NCI-H1930 (cell line): ENCODE measurements at places on chromosomes 7 and 10.

- no peak for DNase-seq
Observed at GRCh38 chr10:74896788-74897527, 70.6 kb downstream of the KAT6B start.

- no peak for DNase-seq
Observed at GRCh38 chr10:59290448-59290847, 71.9 kb downstream of the FAM13C start.

DNA sequence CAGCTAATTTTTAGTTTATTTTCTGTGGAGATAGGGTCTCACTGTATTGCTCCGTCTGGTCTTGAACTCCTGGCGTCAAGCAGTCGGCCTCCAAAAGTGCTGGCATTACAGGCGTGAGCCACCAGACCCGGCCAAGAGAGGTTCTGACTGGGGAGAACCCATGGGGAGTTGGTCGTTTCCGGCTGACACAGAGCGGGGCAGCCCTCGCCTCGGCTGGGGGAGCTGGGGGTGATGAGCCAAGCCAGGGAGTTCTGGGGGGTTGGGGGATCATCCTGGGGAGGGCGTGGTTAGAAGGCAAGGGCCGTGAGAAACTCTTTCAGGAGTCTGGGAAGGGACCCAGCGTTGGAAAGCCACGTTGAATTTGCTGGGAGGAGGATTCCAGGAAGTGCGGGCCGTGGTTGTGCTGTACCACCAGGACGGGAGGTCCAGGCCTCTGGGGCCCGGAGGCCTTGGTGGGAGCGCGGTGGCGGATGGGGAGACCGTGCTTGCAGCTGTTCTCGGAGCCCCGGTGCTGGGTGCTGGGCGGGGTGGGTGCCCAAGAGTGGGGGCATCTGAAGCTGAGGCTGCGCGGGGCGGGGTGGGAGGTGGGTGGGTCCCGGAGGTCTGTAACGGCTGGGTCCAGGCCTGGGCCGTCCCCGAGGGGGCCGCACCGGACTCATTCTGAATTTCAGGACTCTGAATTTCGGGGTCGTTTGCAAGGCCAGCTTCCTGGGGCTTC lies 8.4 kb upstream of the ZNF853 start:
- no peak for DNase-seq

- no peak for DNase-seq
Observed at GRCh38 chr10:98380493-98381339, 34.3 kb downstream of the PYROXD2 start.

- no peak for DNase-seq
Observed at GRCh38 chr10:14660831-14661230, 113.9 kb downstream of the FAM107B start.

- no peak for DNase-seq
Observed at GRCh38 chr7:102170393-102170970, 116.2 kb upstream of the SH2B2 start.

- no peak for DNase-seq
Observed at GRCh38 chr10:15391491-15391890, 20.4 kb upstream of the FAM171A1 start.

DNA sequence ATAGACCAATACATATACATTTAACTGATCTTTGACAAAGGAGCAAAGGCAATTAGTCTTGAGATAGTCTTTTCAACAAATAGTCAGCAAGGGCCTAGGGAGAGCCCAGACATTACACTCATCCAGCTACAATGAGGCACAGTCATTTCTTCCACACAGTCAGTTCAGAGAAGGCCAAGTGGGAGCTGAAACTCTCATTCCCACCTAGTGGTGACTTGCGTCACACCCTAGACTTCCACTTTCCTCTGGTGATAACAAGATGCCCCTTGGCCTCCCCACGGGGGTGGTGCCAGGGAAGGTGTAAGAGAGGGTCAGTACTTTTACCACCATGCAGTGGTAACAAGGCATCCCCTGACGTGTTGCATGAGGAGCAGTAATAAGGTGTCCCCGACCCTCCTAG lies 8.0 kb downstream of the FRMPD2 start:
- DNase-seq: no peak

GRCh38 chr7:92528958-92529264 lies 316 bp downstream of the RBM48 start:
- no peak for DNase-seq

DNA sequence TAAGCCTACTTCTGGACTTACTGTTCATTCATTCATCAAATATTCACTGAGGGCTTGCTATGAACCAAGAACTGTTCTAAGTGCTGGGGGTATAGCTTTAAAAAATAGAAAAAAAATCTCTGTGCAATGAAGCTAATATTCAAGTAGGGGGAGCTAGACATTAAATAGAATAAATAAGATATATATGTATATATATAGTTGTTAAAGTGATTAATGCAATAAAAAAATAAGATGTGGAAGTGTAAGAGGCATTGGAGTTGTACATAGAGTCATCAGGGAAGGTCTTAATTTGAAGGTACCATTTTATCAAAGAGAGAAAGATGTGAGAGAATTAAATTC lies 181.2 kb upstream of the AGR3 start:
- DNase-seq: no peak

GRCh38 chr10:121425623-121426022 lies 172.6 kb downstream of the FGFR2 start:
- no peak for DNase-seq

- no peak for DNase-seq
Observed at GRCh38 chr10:60962946-60963345, 19.0 kb upstream of the RHOBTB1 start.

GRCh38 chr10:89215511-89215910 lies 8.4 kb upstream of the CH25H start:
- DNase-seq: no peak

- no peak for DNase-seq
Observed at GRCh38 chr10:6411436-6411835, 168.6 kb downstream of the PRKCQ start.

- no peak for DNase-seq
Observed at GRCh38 chr7:119964788-119965542, 308.0 kb upstream of the KCND2 start.

GRCh38 chr10:121159670-121160069 lies 308.5 kb downstream of the WDR11 start:
- DNase-seq: no peak

- no peak for DNase-seq
Observed at GRCh38 chr7:42573881-42574672, 337.1 kb upstream of the GLI3 start.
